ENCODE measurements at places on chromosomes 3 and 15.
A peak's percentile ranks its signal among the peaks of the same experiment; 100 is the strongest.

GRCh38 chr3:140394488-140395133 is 283.3 kb upstream of the TRIM42 start:
- no peak for DNase-seq

- DNase-seq = no peak
Measured at GRCh38 chr15:98785807-98786621, 137.7 kb downstream of the IGF1R start.

DNA sequence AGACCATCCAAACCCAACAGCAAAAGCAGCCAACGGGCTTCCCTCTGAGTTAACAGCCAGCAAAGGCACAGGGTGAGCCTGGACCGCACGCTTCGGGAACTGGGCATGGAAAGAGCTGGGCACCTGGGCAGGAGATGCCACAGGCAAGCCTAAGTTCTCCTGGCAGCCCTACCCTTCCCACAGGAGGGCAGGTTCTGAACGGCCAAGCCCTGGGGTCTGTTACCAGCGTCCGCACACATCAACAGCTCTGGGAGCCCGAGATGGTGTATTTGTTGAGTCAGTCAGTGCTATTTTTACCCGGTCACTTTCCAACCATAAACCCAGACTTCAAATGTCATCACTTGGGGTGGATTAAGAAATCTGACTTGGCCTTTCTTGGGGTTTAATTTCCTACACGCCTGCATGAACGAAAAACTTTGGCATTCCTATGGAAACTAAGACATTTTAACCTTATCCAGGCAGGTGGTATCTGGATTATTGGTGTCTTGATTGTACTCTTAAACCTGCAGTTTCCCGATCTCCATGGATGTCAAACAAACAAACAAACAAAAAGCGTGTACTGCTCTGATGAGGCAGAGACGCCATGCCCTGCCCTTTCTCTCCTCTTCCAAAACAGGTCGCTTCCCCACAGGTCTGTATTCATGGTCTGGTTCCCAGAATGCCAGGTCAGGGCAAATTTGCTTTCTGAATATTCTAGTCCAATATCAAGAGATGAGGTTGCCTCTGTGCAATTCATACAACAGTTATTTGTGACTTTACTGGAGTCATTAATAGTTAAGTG is 99.7 kb downstream of the XXYLT1 start:
- no peak for DNase-seq

- no peak for DNase-seq
Measured at GRCh38 chr15:54029081-54029480, 50.8 kb downstream of the UNC13C start.

- no peak for DNase-seq
Measured at GRCh38 chr15:100263721-100264455, 77.9 kb downstream of the ADAMTS17 start.

- no peak for DNase-seq
Measured at GRCh38 chr3:177341736-177342419, 144.6 kb upstream of the TBL1XR1 start.

DNA sequence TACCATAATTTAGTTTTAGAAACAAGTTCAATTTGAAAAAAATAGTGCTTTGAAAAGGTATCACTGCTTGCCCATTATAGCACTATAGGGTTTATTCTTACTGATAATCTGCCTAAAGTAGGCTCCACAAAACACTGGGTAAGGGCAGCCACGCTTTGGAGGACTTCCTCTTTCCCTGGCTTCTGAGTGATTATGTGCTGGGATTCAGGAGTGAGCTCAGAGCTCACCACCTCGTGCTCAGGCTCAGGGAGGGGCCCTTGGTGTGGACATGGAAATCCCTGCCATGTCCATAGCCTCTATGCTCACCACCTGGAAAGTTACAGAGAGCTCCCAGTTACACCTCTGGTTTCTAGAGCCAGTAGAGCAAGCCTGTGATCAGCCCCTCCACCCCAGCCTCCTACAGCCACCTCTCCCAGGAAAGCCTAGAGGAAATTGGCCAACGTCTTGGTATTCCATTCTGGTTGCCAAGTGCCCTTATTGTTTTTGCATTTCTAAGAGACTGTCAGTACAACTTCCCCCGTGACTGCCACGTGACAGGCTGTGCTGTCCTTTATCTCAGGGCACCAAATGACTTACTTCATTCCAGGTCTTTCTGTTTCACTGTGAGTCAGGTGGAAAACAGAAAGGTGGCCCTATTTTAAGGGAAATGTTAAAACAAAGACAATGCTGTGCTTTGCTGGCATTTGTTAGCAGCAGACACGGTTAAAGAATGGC is 316.0 kb downstream of the RORA start:
- DNase-seq = peak; percentile 28

DNA sequence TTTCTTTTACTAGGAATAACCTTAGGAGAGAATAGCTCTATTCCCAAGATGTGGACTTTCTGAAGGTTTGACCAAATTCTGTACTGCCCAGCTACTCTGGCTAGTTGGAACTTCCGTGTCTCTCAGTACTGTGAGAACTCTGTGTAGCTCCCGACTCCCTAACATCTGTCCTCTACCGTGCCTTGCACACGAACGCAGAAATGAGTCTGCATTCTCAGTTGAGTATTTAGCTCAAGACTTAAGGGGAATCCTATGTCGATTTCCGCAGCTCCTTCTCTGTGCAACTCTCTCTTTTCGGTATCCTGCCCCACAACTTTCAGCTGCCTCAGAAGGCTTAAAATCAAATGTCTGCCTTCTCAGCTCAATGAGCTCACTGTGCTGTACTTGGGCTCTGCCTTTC is 86.7 kb upstream of the EPHB3 start:
- DNase-seq = no peak

DNA sequence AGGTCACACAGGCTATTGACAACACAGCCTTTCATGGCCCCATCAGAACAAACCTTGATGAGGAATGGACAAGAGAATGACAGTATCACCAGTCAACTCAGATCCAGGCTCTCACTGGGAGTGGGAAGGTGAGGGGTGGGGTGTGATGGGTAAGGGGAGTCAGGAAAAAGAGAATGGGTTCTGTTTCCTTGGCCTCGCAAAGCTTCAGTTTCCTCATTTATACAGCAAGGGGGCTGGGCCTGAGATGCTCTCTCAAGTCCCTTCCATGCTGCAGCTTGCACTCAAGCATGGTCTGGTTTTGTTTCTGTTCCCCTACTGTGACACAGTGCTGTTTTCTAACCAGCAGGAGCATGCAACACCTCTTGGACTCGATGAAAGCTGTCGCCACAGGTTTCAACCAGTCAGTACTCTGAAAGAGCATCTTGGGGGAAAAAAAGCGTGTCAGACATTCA is 65.7 kb upstream of the IL12A start:
- DNase-seq = no peak

GRCh38 chr15:96747291-96747690 is 416.8 kb downstream of the NR2F2 start:
- DNase-seq = no peak

DNA sequence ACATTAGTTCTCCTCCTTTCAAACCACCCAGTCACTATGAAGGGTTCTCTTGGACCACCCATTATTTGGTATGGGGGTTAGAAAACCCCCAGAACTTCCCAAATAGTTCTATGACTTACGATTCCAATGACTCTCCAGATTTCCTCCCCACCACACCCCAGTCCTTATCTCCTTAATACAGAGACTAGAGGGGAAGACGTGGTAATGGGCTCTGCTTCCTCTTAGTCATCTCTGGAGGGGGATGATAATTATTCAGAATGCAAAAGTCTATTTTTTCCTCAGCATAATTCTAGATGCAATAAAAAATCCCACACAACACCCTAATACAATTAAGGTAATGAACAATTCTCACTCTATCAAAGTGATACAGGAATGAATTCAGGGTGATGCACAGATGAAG is 48.9 kb upstream of the CFAP161 start:
- no peak for DNase-seq

GRCh38 chr3:134198414-134198813 is 52.2 kb downstream of the RYK start:
- DNase-seq = no peak

- DNase-seq = no peak
Measured at GRCh38 chr3:128855569-128855968, 23.9 kb upstream of the ACAD9 start.

DNA sequence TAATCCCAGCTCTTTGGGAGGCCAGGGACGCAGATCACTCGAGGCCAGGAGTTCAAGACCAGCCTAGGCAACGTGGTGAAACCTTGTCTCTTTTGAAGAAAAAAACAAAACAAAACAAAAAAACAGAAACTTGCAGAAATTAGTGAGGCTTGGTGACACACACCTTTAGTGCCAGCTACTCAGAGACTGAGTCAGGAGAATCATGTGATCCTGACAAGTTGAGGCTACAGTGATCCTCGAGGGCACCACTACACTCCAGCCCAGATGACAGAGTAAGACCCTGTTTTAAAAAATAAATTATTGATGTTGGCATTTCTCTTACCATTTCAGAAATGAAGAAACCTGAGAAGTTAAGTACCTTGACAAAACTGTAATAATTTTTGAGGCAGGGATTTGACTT is 44.6 kb upstream of the CCNB2 start:
- no peak for DNase-seq

GRCh38 chr3:96991800-96992365 is 177.5 kb downstream of the EPHA6 start:
- DNase-seq = no peak

- no peak for DNase-seq
Measured at GRCh38 chr3:44428910-44429309, 48.6 kb downstream of the ZNF445 start.

DNA sequence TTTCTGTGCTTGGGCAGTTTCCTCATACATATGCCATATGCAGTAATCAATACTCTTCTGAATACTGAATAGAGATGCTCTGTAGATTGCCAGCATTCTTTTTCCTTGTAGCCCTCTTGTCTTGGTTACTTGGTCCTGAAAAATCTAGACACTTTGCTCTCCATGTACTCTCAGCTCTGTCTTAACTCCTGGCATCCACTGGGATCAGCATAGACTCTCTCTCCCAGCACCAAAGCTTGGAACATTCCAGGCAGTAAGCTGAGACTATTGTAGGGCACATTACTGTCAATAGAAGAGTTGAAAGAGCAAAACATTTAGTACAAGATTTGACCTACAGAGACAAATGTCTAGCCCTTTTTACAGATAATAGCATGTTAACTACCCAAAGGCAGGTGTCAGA is 1100.3 kb downstream of the TBL1XR1 start:
- DNase-seq = no peak

- no peak for DNase-seq
Measured at GRCh38 chr15:59174151-59174834, 32.4 kb upstream of the LDHAL6B start.

DNA sequence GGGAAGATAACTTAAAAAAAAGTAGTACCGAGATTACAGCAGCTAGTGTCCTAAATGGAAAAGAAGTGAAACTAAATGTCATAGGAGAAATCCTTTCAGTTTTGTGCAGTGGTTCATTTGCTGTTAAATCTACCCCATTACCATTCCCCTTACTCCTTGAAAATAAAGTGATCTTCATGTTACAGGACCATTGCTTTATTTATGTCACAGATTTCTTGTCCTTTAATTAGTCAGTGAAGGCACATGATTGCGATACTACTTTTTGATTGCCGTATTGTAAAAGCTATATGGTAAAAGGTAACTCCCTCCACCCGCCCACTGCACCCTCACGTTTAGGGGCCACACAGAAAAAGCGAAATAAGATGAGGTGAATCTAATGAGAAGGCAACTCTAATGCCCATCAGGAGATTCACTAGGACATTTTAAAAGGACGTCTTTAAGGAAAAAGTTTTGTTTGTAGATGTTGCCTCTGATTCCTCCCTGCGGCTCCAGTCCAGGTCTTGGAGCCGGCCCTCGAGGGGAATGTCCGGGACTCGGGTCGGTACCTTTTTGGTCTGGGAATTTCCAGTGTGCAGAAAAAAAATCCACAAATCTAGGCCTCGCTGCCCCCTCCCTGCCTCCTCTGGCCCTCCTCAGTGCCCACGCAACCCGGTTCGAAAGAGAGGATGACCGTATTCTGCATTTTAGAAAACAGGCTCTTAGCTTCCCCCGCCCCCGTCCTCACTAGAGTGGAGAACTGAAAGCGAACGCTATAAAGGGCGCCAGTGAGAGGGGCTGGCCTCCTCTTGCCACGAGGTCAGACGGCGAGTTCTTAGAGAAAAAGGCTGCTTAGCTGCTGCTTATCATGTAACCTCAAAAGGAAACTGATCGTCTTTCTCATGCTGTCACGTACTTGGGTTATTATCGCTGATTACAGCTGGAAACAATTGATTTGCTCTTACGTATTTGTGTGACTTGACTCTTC is 21.8 kb upstream of the NFKBIZ start:
- DNase-seq = peak; percentile 91

DNA sequence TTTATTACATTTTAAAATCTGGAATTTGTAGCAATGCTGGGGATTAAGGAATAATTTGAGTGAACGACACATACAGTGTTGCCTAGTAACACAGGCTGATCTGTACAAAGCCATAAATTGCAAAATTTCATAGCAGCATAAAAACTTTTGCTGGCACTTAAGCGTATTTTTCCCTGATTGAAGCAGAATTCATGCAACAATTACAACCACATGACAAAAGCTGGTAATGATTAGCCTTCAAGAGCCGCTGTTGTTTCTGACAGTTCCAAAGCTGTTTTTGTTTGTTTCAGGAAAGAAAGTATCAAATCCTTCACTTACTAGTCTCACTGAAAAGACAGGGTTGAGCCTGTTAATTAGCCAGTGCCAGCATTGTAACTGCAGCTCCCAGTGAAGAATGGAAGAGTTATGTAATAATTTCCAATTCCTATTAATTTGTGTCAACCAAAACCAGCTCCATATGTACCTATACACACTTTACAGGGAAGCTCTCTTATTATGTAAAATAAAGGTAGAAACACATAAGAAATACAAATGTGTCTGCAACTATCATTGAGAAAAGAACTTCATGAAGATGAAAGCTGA is 60.7 kb downstream of the AGTR1 start:
- DNase-seq = no peak

- no peak for DNase-seq
Measured at GRCh38 chr15:57797110-57797509, 90.6 kb downstream of the POLR2M start.

GRCh38 chr15:57436166-57436565 is 59.9 kb downstream of the CGNL1 start:
- no peak for DNase-seq

- DNase-seq = no peak
Measured at GRCh38 chr3:171346582-171347300, 113.5 kb downstream of the TNIK start.

- DNase-seq = no peak
Measured at GRCh38 chr15:75666823-75667501, 19.2 kb downstream of the SNX33 start.

GRCh38 chr15:101028772-101029438 is 109.7 kb downstream of the LRRK1 start:
- DNase-seq = no peak

GRCh38 chr15:42591238-42591934 is 16.0 kb downstream of the STARD9 start:
- no peak for DNase-seq

- no peak for DNase-seq
Measured at GRCh38 chr3:176969506-176969905, 227.8 kb downstream of the TBL1XR1 start.

DNA sequence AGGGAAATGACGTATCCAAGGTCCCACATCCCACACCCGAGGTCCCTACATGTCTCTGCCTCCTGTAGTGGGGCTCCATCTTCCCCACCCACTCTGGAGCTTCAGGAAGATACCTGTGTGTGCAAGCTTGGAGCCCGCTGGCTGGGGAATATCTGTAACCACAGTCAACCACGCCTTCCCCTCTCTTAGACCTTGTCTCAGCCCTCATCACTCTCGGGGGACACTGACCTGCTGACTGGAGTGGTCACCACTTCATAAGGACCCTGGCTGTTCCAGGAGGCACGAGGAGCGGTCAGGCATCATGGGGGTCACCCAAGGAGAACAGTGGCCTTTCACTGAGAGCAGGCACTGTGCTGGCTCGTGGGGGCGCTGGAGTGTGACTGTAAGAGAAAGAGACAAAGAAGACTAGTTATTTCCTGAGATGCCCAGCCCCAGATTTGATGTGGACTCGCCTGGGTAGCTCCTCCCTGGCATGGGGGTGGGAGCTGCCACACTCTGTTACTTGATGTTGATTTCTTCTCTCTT is 48.6 kb downstream of the CTXND1 start:
- no peak for DNase-seq
